Kasumi-1 (cell line): ENCODE measurements at places on chromosomes 7 and 10.

- no peak for DNase-seq
Measured at GRCh38 chr10:122141821-122142640, 129.1 kb upstream of the BTBD16 start.

DNA sequence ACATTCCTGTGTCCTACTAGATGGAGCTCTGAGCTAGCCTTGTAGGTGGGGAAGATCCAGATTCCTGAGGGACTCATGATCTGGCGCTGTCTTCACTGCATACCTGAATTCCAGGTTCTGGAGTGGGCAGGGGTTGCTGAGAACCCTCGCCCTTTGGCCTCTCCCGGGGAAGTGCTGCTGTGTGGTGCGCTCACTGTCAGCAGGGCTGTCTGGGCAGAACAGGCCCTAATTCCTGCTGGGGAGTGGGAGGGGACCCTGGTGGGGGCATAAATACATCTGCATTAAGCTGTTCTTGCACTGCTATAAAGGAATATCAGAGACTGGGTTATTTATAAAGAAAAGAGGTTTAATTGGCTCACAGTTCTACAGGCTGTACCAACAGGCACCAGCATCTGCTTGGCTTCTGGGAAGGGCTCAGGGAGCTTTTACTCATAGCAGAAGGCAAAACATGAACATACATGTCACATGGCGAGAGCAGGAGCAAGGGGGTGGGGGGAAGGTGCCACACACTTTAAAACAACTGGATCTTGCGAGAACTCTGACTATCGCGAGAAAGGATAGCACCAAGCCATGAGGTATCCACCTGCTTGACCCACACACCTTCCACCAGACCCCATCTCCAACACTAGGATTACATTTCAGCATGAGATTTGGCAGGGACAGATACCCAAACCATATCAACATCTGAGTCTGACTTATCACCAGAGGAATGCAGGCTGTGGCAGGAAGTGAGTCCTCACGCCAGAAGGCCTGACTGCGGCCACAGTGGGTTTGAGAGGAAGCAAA lies 115.0 kb downstream of the ADCY1 start:
- DNase-seq, result no peak

- no peak for DNase-seq
Measured at GRCh38 chr10:125084191-125084613, 76.2 kb downstream of the CTBP2 start.

DNA sequence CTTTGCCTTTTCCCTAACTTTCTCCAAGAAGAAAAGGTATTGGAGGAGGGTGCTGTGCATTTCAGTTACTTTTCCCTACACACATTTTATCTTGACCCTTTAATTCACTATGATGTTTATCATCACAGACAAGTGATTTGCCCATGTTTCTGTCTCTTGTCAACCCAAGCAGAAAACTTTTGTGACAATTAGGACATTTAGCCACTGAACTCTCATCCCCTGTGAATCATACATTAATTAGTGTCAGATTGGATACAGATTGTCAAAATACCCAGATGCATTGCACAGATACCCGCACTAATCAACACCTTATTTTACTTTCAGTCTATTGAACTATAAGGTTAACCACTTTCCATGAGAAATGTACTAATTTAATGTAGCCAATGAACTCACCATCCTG lies 912.9 kb downstream of the SORCS1 start:
- DNase-seq, result no peak

DNA sequence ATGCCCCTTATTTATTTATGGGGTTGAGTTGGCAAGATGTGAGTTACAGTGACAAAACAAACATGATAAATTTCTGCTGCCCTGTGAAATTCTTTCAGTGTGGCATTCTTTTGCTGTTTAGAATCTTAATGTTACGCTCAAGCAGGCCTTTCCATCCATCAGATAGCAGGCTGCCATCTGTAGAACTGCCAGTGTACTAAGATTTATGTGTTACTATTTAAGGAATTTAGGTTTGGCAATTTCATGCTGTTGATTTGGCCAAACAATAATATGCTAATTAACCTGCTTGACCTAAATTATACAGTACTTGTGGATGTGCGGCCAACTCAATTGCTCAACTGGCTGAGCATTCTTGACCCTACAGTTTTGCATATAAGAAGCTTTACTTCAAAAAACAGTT lies 477.7 kb upstream of the TPK1 start:
- DNase-seq, result no peak

- DNase-seq, result no peak
Measured at GRCh38 chr10:21183025-21183424, 285.9 kb upstream of the NEBL start.

DNA sequence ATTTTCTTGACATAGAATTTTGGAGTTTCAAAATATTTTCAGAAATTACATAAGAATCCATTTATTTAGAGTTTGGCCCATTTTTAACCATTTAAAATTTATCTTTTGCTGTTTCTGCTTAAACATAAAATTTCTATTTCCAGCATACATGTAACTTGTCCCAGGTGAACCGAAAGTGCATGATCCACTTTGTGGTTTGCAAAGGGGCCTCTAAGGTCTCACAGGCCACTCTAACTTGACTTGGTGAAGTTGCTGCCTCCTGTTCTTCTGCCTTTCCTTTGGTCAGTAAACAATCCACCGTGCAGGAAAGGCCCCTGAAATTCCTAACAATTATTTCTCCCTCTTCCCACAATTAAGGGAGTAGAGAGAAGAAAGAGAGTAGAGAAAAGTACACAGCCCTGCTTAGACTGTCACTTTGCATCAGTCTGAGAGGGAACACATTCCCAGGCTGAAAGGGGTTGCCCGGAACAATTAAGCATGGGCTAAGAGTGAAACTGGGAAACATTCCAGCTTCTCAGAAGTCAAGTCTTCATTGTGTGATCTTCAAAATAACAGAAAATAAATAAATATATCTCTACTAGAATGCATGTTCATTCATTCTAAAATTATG lies 79.5 kb upstream of the SEMA3A start:
- no peak for DNase-seq

- DNase-seq, result no peak
Measured at GRCh38 chr10:14681305-14681704, 93.4 kb downstream of the FAM107B start.

- DNase-seq, result no peak
Measured at GRCh38 chr10:8128511-8128910, 74.0 kb downstream of the GATA3 start.

DNA sequence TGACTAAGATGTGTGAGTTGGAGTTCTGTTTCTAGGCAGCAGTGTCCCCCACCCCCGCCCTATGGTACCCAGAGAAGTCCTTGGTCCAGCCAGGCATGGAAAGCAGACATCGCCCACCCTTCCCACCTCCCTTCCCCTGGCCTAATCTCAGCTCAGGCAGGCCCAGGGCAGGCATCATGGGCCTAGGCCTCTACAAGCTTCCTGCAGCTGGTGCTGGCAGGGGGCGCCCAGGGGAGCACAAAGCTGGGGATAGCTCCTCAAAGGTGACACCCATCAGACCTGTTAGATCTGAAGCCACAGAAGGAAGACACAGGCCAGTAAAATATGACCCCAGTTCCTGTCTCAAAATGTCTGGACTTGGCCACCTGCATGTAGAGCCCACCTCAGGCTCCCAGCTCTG lies 18.9 kb upstream of the UNC5B start:
- no peak for DNase-seq

DNA sequence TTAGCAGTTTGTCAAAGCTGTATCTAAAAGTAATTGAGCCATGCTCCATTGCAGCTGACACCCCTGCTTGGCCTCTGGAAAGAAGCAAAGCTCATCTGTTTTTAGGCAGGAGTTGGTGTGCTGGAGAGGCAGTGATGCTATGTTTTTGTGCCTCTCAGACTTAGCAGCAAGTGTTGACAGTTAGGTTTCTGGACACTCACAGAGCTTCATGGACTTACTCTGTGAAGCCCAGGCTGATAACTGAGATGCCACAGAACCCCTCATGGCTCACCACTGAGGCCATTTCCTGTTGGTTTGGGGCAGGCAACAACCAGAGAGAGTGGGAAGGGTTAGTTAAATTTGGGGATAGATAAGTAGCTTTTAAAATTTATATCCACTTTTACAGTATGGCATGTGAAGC lies 59.8 kb downstream of the BTAF1 start:
- no peak for DNase-seq

DNA sequence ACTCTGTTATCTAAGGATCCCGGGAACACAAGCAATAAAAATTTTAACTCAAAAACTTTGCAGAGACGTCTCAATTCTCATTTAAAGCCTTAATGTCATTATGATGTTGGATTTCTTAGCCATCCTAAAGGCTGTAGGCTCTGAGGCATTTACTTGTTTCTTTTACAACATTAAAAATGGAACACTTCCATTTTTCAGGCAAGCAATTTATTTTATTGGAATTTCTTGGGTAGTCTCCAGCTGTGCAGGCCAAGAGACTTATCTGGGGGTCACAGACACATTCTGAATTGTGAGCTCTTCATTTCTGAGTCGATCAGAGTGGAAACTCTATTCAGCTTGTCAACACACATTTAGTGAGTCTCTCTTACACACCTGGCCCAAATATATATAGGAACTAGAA lies 48.0 kb upstream of the KIF5B start:
- no peak for DNase-seq

GRCh38 chr10:3785851-3786271 lies 852 bp upstream of the KLF6 start:
- peak; percentile 53 for DNase-seq

DNA sequence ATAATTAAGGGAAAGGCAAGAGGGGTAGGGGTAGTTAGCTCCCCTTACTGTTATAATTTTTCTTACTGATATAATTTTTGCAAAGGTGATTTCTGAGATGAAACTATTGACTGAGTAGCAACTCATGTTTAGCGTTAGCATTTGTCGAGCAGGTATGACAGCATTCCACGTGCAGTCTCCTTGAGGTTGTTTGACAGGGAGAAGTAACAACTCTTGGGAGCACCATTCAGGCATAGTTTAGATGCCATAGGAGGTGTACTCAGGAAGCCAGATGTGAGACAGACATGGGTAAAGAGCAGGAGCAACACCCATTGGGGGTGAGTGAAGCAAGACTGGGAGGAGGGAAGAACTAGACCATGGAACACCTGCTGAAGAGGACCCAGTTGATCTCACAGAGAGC lies 96.6 kb upstream of the KLF6 start:
- DNase-seq, result no peak

GRCh38 chr7:82562716-82563404 lies 119.3 kb upstream of the CACNA2D1 start:
- no peak for DNase-seq

DNA sequence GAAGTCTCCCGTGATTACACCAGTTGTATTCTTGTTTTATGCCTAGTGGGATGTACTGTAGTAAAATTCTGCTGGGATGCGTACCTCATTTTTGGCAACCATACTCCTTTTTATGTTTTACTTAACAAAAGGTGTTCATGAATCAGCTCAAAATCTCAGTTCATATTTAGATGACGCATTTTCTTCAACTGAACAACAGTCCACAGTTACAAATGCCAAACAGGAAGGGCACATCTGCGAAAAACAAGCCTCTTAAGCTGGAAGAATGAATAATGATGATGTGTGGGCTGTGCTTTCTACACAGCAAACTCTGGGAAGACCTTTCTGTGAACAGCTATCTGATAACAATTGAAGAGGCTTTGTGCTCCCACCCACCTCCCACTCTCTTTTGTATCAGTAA lies 68.4 kb upstream of the NRBF2 start:
- DNase-seq, result no peak

- DNase-seq, result no peak
Measured at GRCh38 chr7:31251441-31251840, 89.1 kb downstream of the NEUROD6 start.

DNA sequence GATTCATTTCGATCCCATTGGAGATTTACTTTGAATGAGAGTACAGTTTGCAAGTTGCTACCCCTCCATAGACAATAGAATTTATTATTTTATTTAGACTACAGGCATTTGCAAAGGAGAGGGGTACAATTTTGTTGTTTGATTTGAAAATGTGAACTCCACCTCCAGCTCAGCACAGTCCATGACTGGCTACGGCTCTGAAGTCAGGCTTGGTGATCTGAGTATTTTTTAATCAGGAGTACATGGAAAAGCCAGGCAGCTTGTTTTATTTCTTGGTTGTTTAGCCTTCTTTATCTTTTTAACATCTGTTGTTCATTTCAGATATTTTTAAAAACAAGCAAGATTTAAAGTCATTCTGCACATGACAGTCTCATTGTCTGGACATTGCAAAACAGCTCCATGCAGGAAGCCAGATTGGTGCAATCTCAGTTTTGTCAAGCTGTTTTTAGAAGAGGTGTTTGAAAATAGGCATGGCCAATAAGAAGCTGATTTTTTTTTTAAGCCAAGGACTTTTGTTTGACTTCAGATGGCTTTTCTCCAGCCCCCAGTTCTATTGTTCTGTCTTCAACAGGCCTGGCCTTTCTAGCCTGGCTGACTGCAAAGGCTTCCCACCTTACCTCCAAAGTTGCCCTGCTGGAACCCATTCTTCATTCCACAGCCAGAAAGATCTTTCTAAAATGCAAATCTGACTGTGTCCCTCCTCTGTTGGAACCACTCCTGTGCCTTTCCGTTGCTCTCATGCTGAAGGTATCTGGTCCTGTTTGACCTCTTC lies 12.2 kb downstream of the PLXDC2 start:
- no peak for DNase-seq

- no peak for DNase-seq
Measured at GRCh38 chr7:104859754-104860426, 154.1 kb upstream of the KMT2E start.

- DNase-seq, result no peak
Measured at GRCh38 chr7:148633761-148634160, 43.2 kb downstream of the C7orf33 start.

DNA sequence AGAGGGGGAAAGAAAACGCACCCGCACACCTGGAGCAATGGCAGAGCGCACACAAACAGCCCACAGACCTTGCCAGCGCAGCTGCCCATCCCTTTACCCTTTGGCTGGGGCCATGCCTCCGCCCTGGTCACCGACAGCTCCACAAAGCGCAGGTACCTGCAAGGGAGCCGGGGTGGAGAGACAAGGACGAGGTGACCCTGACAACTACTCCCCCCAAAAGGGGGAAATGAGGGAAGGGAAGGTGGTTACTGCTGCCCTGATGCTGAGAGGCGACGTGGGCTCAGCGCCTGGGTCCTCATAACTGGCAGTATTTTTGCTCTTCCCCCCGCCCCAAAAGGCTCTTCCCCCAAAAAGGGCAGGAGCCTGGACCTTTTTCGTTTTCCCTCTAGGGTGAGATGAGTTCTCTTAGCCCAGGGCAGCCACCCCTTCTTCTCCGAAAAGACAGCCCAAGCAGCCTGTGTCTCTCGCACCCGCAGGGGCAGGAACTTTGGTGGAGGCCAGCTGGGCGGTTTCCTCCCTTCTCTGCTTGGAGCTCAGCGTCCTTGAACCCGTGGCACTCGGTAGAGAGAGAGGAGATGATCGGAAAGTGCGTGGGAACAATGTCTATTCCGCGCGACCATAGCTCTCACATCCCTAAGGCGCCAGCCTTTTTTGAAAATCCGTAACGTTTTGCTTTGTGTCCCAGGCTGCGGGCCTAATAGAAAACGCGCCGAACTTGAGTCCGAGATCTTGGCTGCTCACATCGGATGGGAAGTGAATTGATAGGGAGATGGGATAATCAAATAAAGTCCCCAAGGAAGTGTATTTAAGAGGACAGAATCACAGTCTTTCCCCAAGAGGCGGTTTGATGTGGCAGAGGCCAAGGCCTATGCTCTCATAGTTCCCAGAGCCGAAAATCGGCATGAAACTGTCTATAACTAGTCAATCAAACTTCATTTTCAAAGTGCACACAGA lies 1.0 kb downstream of the NKX2-3 start:
- no peak for DNase-seq

- no peak for DNase-seq
Measured at GRCh38 chr10:111523016-111523415, 446.2 kb downstream of the ADRA2A start.
